IMR-90 (cell line): ENCODE measurements at places on chromosomes 3 and 15. TPM values are rescaled to one million over a fixed set of nuclear protein-coding genes. Genes with fewer than 3 reads are reported as not detected.

GRCh38 chr3:126293370-126294082 is 63.7 kb downstream of the KLF15 start:
- peak; percentile 65 for DNase-seq

GRCh38 chr3:193655831-193656433 is 62.9 kb downstream of the OPA1 start:
- DNase-seq = no peak

CHRNA3 gene
- polyA plus RNA-seq = not detected in 2 replicates

STAB1 gene
- polyA plus RNA-seq = 0.04 TPM in 1 of 2 replicates, not detected in the other
